Left lung (tissue), 14 donors: ENCODE measurements at places on chromosomes 3 and 15. TPM values are rescaled to one million over a fixed set of nuclear protein-coding genes. Genes with fewer than 3 reads are reported as not detected.

The MRPS11 gene
- total RNA-seq: 37.1 TPM

The SLC22A13 gene
- 0.32 TPM for total RNA-seq

DNA sequence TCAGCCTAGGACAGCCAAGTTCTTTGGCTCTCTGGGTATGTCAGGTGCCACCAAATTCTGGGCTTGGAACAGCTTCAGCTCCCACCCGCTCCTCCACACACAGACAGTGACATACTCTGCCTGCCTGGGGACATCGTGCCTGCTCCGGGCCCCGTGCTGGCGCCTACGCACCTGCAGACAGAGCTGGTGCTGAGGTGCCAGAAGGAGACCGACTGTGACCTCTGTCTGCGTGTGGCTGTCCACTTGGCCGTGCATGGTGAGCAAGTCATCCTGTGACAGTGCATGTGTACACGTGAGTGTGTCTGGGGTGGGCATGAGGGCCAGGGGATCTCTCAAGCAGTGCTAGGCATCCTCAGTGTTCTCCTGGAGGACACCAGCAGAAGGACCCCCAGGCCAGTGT, 922 bp downstream of the IL17RC start:
- H3K27me3 ChIP-seq: no peaks in the 10 kb centered on the region
- no peak overlapping the region for H3K27ac ChIP-seq
- H3K4me3 ChIP-seq: no peak overlapping the region
- H3K36me3 ChIP-seq: no peaks in the 10 kb centered on the region
- DNase-seq: no peak

DNA sequence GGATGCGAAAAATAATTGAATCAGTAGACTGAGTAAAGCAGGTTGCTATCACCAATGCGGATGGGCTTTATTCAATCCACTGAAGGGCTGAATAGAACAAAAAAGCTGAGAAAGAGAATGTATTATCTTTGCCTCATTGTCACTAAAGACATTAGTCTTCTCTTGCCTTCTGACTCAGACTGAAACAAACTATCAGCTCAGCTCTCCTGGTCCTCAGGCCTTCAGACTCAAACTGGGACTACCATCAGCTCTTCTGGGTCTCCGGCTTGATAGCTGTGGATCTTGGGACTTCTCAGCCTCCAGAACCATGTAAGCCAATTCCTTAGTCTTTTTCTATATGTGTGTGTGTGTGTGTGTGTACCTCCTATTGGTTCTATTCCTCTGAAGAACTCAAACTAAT, 12.6 kb downstream of the IFT57 start:
- H3K36me3 ChIP-seq: peaks cover 49% of the 10 kb centered on the region
- no peaks in the 10 kb centered on the region for H3K4me1 ChIP-seq
- no peak for DNase-seq
- H3K27ac ChIP-seq: no peak overlapping the region

GRCh38 chr3:160671231-160671630, 5.7 kb upstream of the ARL14 start:
- no peak overlapping the region for H3K27ac ChIP-seq
- no peaks in the 10 kb centered on the region for H3K4me1 ChIP-seq
- no peak for DNase-seq
- H3K36me3 ChIP-seq: no peaks in the 10 kb centered on the region

DNA sequence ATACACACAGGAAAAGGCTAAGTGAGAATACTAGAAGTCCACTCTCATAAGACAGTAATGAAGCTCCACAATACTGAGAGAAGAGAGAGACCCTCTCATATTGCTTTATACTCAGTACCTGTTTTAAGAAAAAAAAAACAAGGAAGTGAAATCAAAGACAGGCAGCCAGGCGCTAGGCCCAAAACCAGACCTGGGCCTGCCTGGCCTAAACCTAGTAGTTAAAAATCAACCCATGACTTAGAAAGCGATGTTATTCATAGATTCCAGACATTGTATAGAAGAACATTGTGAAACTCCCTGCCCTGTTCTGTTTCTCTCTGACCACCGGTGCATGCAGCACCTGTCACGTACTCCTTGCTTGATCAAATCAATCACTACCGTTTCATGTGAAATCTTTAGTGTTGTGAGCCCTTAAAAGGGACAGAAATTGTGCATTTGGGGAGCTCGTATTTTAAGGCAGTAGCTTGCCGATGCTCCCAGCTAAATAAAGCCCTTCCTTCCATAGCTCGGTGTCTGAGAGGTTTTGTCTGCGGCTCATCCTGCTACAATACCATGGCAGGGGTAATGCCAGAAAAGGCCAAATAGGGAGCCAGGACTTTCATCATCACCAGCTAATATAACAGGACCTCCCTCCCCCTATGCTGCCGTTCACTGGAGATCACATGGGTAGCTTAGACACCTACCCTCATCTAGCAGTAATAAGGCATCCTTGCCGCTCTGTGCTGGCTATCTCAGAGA, 1294.1 kb downstream of the NSUN3 start:
- no peak overlapping the region for H3K4me3 ChIP-seq
- H3K4me1 ChIP-seq: no peaks in the 10 kb centered on the region
- no peak for DNase-seq
- H3K36me3 ChIP-seq: no peaks in the 10 kb centered on the region
- no peak overlapping the region for H3K27ac ChIP-seq

- no peaks in the 10 kb centered on the region for H3K27me3 ChIP-seq
- H3K4me3 ChIP-seq: peak overlapping the region; percentile 91
- DNase-seq: no peak
- H3K27ac ChIP-seq: peak overlapping the region; percentile 100
Observed at GRCh38 chr3:49019941-49020329, 1.6 kb upstream of the DALRD3 start.

The FEZF2 gene
- not detected for total RNA-seq

The SMCO1 gene
- not detected for total RNA-seq

The ARL13B gene
- total RNA-seq: 21.5 TPM

The FETUB gene
- not detected for total RNA-seq

DNA sequence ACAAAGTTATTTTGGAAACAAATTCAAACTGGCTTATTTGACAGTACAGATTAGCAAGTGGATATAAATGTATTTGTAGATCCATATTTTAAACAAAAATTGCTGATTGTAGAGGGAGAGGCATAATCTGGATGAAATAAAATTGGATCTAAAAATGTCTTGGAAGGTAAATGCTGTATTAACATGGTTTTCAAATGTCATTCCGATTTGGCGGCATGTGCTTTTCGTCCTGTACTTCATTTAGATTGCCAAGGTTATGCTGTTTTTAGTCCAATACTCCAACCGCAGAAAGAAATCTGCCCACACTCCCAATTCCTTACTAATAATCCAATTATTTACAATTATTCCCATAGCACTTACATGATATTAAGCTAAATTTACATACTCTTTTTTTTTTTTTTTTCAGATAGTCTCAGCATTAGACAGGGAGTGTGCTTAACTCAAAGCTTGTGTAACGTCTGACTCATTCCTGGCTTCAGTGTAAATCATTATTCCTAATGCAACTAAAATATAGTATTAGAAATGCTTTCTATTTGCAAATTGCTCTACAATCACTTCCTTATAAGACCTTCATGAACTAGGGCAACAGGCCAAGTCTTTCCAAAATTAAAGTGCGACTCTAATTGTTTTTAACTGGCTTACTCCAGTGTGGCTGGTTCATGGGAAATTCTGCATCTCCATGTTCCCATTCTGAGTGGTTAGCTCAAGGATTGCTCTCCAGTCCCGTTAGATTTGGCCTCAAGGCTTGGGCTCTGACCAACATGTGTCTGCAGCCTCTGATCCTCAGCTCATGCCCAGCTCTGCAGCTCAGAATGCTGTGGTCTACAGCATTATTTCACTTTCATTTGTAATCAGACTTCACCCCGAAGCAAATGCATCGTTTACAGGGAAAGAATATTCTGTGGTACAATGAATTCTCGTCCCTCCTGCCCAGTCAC, 103.9 kb downstream of the FBN1 start:
- no peaks in the 10 kb centered on the region for H3K4me1 ChIP-seq
- no peaks in the 10 kb centered on the region for H3K27me3 ChIP-seq
- H3K36me3 ChIP-seq: no peaks in the 10 kb centered on the region
- DNase-seq: peak; percentile 33
- no peak overlapping the region for H3K27ac ChIP-seq

GRCh38 chr15:63192619-63193206, 3.3 kb downstream of the RAB8B start:
- no peak for DNase-seq
- peaks cover 81% of the 10 kb centered on the region for H3K4me1 ChIP-seq
- peak overlapping the region; percentile 87 for H3K27ac ChIP-seq

DNA sequence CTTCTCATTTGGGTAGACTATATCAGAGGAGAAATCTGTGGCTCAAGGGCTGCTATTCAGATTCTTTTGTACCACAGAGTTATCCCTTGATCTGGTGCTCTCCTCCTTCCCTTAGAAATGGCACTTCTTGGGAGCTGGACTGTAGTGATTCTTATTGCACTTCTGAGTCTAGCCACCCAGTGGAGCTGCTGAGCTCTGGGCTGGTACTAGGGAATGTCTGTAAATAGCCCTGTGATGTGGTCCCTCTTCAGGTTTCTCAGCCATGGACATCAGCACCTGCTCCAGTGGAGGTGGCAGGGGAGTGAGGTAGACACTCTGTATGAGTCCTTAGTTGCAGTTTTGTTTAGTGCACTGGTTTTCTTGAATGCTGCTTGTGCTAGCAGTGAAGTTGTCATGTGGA, 1292.6 kb downstream of the SI start:
- no peak for DNase-seq
- no peaks in the 10 kb centered on the region for H3K27me3 ChIP-seq
- no peak overlapping the region for H3K4me3 ChIP-seq
- no peak overlapping the region for H3K27ac ChIP-seq
- no peaks in the 10 kb centered on the region for H3K4me1 ChIP-seq

DNA sequence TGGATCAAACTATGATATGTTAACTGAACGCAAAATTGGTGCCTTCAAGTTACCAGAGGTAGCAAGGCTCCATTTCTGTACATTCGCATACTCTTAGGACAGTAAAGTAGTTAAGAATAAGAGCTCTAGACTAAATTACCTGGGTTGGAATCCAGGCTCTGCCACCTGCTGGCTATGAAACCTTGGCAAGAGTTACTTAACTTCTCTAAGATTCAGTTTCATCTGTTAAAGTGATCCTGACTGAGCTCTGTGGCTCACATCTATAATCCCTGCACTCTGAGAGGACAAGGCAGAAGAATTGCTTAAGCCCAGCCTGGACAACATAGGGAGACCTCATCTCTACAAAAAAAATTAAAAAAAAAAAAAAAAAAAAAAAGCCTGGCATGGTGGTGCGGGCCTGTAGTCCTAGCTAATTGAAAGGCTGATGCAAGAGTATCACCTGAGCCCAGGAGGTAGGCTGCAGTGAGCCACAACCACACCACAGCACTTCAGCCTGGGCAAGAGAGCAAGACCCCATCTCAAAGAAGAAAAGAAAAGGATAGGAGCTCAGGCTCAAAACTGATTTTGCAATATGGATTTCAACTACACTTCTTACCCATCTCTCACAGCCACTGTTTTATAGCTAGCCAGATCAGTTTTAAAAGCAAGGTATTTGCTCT, 21.3 kb downstream of the GSK3B start:
- H3K4me1 ChIP-seq: peaks cover 3% of the 10 kb centered on the region
- no peak overlapping the region for H3K4me3 ChIP-seq
- H3K36me3 ChIP-seq: no peaks in the 10 kb centered on the region
- no peaks in the 10 kb centered on the region for H3K27me3 ChIP-seq
- DNase-seq: no peak
- no peak overlapping the region for H3K27ac ChIP-seq

GRCh38 chr3:56075089-56075488, 393.2 kb downstream of the ERC2 start:
- H3K27ac ChIP-seq: no peak overlapping the region
- H3K27me3 ChIP-seq: no peaks in the 10 kb centered on the region
- H3K36me3 ChIP-seq: no peaks in the 10 kb centered on the region
- no peak overlapping the region for H3K4me3 ChIP-seq

The PRR23E gene
- total RNA-seq: not detected

- DNase-seq: no peak
- no peaks in the 10 kb centered on the region for H3K36me3 ChIP-seq
- H3K27ac ChIP-seq: no peak overlapping the region
- H3K4me3 ChIP-seq: no peak overlapping the region
Observed at GRCh38 chr15:25172691-25173090, 217.9 kb downstream of the SNRPN start.

- no peaks in the 10 kb centered on the region for H3K36me3 ChIP-seq
- no peak overlapping the region for H3K27ac ChIP-seq
- no peak overlapping the region for H3K4me3 ChIP-seq
Observed at GRCh38 chr3:143581972-143582722, 266.1 kb downstream of the SLC9A9 start.

- no peak overlapping the region for H3K27ac ChIP-seq
- H3K27me3 ChIP-seq: no peaks in the 10 kb centered on the region
- no peak overlapping the region for H3K4me3 ChIP-seq
- no peaks in the 10 kb centered on the region for H3K4me1 ChIP-seq
Observed at GRCh38 chr3:54357301-54357700, 234.9 kb downstream of the CACNA2D3 start.

The FLNB gene
- 126 TPM for total RNA-seq

The MASP1 gene
- 0.42 TPM for total RNA-seq

GRCh38 chr3:99471353-99472323, 166.8 kb upstream of the COL8A1 start:
- no peaks in the 10 kb centered on the region for H3K27me3 ChIP-seq
- no peak for DNase-seq
- no peak overlapping the region for H3K4me3 ChIP-seq
- no peaks in the 10 kb centered on the region for H3K4me1 ChIP-seq

The SLC9A9 gene
- total RNA-seq: 17.9 TPM

The CHRNA7 gene
- total RNA-seq: 2.3 TPM

GRCh38 chr3:64229903-64230302, 4.6 kb upstream of the PRICKLE2 start:
- H3K36me3 ChIP-seq: no peaks in the 10 kb centered on the region
- H3K4me3 ChIP-seq: no peak overlapping the region
- no peak overlapping the region for H3K27ac ChIP-seq

DNA sequence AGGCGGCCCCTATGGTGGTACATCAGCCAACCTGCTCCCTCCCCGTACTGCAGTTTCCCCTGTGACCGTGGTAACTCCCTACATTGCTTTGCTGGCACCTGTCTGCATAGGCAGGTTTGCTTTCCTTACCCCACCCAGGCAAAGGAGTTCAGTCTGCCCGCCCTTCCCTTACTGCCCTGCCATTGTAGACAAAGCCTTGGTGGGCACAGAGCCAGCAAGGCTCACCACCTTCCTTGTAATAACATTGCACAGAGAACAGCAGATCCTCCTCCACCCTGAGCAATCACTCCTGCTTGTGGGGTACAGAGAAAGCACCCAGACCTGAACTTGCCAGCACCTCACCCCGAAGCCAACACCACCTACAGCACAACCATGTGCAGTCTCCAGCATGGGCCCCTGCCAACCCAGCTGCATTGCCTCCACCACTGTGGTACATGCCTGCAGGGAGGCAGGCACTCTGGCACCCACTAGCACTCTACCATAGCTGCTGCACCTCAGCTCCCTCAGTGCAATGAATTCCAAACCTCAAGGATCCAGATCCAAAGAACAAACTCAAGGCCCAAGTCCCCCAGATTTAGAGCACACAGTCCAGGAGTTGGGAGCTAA, 192.7 kb upstream of the KCNMB2 start:
- H3K36me3 ChIP-seq: no peaks in the 10 kb centered on the region
- no peak overlapping the region for H3K27ac ChIP-seq

The HCLS1 gene
- 37.4 TPM for total RNA-seq

GRCh38 chr3:54781728-54782127, 146.1 kb downstream of the LRTM1 start:
- no peaks in the 10 kb centered on the region for H3K4me1 ChIP-seq
- no peak overlapping the region for H3K27ac ChIP-seq
- DNase-seq: no peak
- no peaks in the 10 kb centered on the region for H3K36me3 ChIP-seq

- no peaks in the 10 kb centered on the region for H3K36me3 ChIP-seq
- H3K27ac ChIP-seq: no peak overlapping the region
- H3K4me3 ChIP-seq: no peak overlapping the region
- no peak for DNase-seq
Observed at GRCh38 chr3:36364260-36364659, 16.0 kb upstream of the STAC start.

GRCh38 chr3:12716605-12717151, 42.4 kb downstream of the TMEM40 start:
- H3K4me3 ChIP-seq: no peak overlapping the region
- H3K27ac ChIP-seq: no peak overlapping the region
- H3K27me3 ChIP-seq: no peaks in the 10 kb centered on the region
- peaks cover 13% of the 10 kb centered on the region for H3K4me1 ChIP-seq
